Activated CD8-positive, alpha-beta memory T cell treated with anti-CD3 and anti-CD28 coated beads for 1 hour (primary cell): ENCODE measurements at places on chromosomes 5 and 9.

DNA sequence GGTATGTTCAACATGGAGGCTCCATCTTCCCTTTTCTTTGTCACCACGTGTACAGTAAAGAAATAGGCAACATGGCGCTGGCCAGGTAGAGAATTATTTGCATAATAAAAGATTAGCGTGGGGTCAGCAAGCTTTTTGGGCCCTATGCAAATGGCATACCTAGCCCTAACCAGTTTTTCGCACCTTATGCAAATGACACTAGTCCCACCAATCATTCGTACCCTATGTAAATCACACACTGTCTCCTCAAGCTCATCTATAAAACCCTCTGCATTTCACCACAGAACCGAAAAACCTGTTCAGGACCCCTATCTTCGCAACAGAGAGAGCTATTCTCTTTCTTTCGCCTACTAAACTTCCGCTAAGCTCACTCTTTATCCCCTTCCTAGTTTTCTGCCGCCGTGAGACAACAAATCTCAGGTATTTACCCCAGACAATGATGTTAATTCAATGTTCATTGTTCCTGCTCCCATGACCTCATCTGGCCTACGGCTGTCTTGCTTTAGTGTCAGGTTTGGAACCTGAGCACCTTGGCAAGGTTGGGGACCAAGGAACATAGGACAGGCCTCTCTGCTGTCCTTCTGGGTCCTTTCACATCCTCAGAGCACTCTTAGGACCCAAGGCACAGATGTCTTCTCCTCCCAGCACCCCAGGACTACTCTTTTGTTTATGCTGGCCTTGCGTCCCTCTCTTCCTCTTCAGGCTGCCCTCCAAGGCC, 180.7 kb upstream of the RAI14 start:
- no peak for DNase-seq

DNA sequence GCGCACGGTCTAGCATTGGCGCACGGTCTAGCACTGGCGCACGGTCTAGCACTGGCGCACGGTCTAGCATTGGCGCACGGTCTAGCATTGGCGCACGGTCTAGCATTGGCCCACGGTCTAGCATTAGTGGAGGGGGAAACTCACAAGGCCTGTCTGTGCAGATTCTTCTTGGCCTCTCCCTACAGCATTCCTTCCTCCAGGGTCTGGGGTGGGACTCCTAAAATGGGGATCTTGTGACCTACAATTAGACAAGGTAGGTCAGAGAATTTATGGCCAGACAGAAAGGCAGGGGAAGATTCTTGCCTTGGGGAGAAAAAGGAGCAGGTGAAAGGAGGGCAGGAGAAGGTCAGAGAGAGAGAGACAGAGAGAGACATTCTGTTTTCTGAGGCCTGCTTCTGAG, 5.4 kb upstream of the GBGT1 start:
- no peak for DNase-seq

DNA sequence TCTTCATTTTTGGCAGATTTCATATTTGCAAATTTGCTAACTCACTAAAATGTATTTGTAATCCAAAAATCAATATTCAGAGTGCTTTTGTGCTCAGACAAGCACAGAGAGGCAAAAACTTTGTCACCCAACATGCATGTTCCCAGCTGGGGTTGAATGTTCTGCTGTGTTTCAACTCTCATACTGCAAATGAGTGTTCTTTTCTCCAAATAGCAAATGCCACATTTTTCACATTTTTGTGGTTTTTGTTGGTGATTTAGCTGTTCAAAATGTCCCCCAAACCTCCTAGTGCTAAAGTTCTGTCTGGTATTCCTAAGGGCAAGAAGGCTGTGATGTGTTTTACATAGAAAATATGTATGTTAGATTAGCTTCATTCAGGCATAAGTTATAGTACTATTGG, 87.3 kb upstream of the PCSK5 start:
- no peak for DNase-seq

DNA sequence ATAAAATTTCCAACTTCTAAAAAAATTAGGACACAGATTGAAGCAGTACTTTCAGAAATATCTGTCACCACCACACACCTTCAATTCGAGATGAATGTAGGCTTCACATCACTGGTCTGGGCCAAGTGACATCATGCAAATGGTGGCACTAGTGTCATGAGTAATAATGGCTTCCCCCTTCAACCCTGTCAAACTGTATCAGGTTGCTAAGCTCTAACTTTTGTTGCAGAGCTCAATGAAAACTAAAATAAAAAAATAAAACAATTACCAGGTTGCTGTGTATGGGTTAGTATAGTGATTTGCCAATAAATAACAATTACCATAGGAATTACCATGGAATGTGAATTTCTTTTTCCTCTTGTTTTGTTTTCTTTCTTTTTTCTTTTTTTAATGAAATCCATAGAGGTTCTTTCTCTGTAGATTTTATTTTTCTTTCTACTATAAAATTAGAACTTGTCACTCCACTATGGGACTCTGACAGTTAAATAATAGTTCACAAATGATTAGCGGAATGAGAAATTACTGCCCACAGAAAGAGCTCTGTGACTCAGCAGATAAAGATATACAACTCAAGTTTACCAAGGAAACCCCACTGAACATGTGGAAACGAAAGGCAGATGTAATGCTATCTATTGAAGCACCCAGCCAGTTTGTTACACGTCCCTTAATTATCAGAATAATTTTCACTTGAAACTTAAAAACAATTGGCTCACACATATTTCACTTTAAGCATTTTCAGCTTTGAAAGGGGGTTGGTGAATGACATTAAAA, 783.8 kb upstream of the WWC1 start:
- no peak for DNase-seq

GRCh38 chr9:1979741-1980367, 35.3 kb upstream of the SMARCA2 start:
- DNase-seq: no peak

DNA sequence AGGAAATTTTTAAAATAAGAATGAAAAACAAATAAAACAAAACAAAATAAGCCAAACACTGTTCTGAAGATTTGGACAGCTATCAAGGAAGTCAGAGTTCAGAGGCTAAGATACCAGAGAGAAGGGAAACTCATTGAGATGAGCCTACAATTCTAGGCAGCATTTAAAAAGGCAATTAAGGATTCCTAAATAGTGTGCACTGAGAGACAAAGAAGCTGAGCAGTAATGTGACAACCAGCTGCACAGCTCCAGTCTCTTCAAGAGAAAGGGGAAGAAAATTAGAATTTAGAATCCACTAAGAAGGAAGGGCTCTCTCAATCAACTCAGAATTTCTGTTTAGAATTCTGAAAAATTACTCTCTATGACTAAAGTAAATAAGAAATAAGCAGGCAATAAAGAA, 246.7 kb upstream of the COX7C start:
- no peak for DNase-seq

DNA sequence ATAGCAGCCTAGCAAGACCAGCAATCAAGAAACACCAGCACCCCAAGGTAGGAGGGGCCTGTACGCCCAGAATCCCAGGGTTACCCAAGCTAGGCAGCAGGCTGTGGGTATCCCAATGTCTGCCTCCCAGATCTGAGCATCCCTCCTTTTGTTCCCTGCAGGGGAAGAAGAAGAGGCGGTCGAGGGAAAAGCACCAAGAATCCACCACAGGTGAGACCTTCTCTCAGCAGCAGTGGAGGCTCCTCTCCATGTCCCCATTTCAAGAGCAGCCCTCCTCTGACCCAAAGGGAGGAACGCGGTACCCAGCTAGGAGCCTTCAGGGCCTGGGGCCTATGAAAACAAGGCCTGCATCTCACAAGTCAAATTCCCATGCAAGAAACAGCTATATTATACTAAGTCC, 28.9 kb downstream of the TCF7 start:
- DNase-seq: no peak

DNA sequence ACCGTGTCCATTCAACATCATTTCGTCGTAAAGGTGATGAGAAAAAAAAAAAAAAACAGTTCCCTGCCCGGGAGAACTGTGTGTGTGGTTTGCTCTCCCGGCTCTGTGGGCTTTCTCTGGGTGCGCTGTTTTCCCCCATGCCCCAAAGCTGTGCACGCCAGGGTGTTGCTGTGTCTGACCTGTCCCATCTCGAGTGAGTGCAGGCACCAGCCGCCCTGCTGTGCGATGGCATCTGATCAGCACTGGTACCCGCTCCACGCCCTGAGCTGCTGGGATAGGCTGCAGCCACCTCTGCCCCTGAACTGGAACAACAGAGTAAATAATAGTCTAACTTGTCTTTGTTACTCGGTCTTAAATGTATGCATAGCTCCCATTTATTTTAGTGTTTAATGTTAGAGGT, 33.3 kb downstream of the CEP72 start:
- no peak for DNase-seq

GRCh38 chr5:136364307-136364706, 1.0 kb downstream of the TRPC7 start:
- no peak for DNase-seq

DNA sequence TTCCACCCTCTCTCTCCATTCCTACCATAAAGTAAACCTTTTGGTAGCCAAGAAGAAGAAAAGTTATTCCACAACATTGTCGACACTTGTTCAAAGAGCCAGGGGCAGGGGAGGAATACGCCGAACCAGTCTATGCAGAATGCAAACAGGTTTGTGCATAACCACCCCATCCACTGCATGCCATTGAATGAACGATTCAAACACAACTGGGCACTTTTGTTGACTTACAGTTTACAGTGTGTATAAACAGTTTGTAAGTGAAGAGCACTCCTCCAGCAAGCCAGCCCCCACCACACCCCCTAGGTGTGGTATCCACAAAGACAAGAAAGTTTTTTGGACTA, 6.8 kb upstream of the S1PR3 start:
- DNase-seq: no peak

GRCh38 chr5:125829349-125829748, 593.9 kb upstream of the GRAMD2B start:
- no peak for DNase-seq

GRCh38 chr9:89477811-89478630, 19.9 kb downstream of the SEMA4D start:
- DNase-seq: no peak

DNA sequence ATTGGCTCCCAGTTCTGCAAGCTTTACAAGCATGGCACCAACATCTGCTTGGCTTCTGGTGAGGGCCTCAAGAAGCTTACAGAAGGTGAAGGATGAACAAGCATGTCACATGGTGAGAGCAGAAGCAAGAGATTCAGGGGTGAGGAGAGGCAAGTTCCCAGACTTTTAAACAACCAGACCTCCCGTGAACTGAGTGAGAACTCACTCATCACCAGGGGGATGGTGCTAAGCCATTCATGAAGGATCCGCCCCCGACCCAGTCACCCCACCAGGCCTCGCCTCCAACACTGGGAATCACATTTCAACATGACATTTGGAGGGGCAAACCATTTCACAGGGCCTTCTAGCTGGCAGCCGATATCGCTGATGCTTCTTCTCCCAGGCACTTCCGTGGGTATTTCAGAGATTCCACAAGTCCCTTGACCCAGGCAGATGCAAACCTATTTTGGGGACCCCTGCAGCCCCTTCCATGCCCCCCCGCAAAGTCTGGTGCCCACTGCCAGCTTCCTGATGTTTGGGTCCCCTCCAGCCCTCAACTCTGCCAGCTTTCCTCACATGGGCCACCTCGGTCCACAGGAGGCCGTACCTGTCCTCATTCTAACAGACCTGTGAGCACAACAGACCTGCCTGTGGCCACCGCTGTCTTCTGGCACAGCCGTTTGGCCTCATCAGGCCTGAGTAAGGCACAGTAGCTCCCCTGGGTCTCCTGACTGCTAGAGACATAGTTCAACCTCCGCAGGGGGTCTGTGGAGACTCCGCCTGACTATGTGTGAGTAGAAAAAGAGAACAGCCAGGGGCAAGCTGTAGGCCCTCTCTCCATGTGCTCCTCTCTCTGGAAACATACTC, 60.7 kb upstream of the ANGPTL2 start:
- DNase-seq: no peak

DNA sequence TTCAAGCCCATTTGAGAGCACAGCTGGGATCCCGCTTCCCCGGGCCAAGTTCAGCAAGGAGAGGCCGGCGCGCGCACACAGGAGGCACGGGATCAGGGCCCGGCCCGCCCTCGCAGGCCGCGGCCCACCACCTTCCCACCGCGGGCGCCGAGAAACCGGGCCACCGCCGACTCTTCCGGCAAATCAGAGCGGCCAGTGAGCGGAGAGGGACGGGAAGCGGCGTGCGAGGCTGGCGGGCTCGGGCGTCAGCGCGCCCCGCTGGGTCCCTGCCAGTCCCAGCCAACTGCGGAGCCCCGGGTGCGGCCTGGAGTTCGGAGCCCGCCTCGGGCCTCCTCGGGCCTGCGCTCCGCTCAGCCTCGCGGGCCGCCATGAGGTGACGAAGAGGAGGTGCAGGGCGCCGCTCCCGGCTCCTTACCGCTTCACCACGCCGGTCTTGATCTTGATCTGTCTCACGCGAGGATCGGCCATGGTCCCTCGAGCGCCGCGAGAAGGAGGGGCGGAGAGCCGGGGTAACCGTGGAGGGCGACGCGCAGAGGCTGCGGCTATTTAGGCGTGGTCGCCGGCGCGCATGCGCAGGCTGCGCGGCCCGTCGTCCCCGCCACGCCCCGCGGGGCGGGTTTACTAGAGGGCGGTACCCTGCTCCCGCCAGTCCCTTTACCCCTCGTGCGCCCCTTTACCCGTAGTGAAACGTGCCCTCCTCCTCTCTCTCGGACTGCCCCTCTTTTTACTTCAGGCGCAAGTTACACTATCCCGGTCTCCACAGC, at the start of gene TBCA:
TSS of gene TBCA (minus strand) at position 550 of the 764 bp plus-strand sequence. CDS start at position 468, 82 bp downstream.
- DNase-seq: peak; percentile 73

GRCh38 chr5:55650386-55650785, 61.7 kb downstream of the SLC38A9 start:
- no peak for DNase-seq

DNA sequence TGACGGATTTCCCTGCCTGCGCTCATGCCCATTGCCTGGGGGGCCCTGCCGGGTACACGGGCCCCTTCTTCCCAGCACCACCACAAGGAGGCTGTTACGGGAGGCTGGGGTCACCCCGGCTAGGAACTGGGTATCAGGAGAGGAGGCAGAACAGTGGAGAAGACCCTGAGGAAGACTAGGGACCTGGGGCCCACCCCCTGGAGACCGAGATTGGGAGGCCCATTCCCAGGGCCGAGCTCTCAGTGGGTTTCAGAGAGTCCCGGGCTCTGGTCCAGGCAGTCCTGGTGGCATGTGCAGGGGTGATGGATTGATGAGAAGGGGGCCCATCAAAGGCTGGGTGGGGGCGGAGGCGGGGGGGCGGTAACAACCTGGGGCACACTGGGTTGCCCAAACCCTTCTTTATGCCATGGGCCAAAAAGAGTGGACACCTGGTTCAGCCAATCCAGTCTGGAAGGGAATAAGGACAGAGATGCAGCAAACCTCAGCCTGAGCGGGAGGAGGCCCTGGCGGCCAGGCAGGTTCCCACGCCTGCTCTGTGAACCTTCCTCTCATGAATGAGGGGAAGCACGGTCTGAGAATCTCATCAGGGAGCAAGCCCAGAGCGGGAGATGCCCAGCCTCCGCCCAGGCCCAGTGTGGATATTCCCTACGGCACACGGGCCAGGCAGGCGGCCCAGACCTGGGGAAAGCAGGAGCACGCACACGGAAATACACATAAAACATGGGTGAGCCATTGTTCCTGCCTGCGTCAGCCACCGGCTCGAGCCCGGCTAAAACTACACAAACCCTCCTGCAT, 785 bp upstream of the P4HA2 start:
- no peak for DNase-seq

GRCh38 chr5:159001247-159001646, 98.5 kb downstream of the EBF1 start:
- DNase-seq: no peak

- no peak for DNase-seq
Measured at GRCh38 chr5:64939772-64940510, 171.2 kb downstream of the CWC27 start.
